Activated T-helper 2 cell treated with anti-CD3 and anti-CD28 coated beads, Interferon-gamma antibody, Interleukin-2, Interleukin-4, amounts not matched to agents 10 μg/mL and 5 μg/mL and 100 μg/mL, durations not matched to agents 14 hours and 24 hours and 36 hours (primary cell): ENCODE measurements at places on chromosomes 7 and 10. TPM values are rescaled to one million over a fixed set of nuclear protein-coding genes. Genes with fewer than 3 reads are reported as not detected.

GRCh38 chr10:112526906-112527305 is 79.9 kb downstream of the VTI1A start:
- H3K4me1 ChIP-seq: peaks cover 28% of the 10 kb centered on the region
- DNase-seq: no peak

Gene HOXA11
- total RNA-seq: not detected in 2 replicates

Gene NRG3
- not detected in 2 replicates for total RNA-seq

Gene ANKIB1
- 50.4 and 55.0 TPM in 2 replicates for total RNA-seq

- H3K36me3 ChIP-seq: peaks cover 27% of the 10 kb centered on the region
- peak overlapping the region; percentile 96 for H3K27ac ChIP-seq
- peak; percentile 16 for DNase-seq
- no peaks in the 10 kb centered on the region for H3K27me3 ChIP-seq
- H3K4me1 ChIP-seq: peaks cover 39% of the 10 kb centered on the region
Observed at GRCh38 chr7:87152897-87153641, 816 bp downstream of the DMTF1 start.

- no peak overlapping the region for H3K27ac ChIP-seq
- peaks cover 14% of the 10 kb centered on the region for H3K27me3 ChIP-seq
- H3K4me1 ChIP-seq: peaks cover 32% of the 10 kb centered on the region
- peaks cover 41% of the 10 kb centered on the region for H3K36me3 ChIP-seq
- no peak overlapping the region for H3K4me3 ChIP-seq
Observed at GRCh38 chr10:110994406-110995086, 75.1 kb downstream of the SHOC2 start.

Gene SPDYE9
- not detected in 2 replicates for total RNA-seq

Gene MYL7
- not detected in 2 replicates for total RNA-seq

DNA sequence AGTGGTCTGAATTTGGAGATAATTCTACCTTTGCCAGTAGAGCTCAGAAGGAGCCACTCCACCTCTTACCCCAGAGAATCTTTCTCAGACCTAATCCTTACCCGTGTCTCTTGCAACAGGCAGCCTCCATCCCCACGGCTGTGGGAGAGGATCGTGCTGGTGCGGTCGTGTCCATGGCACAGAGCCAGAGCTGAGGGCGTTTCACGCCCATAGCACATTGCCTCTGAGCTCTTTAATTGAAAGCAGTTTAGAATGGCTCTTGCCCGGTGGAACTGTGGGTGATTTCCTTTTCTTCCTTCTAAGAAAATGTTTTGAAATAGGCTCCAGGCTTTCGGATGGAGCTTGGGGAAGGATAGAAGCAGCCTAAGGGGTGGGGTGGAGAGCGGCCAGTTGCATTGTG is 41.5 kb downstream of the PRF1 start:
- peaks cover 11% of the 10 kb centered on the region for H3K27me3 ChIP-seq
- H3K36me3 ChIP-seq: no peaks in the 10 kb centered on the region
- H3K27ac ChIP-seq: no peak overlapping the region
- no peak for DNase-seq
- peaks cover 17% of the 10 kb centered on the region for H3K4me1 ChIP-seq

GRCh38 chr10:77193001-77193400 is 444.6 kb downstream of the KCNMA1 start:
- no peaks in the 10 kb centered on the region for H3K4me1 ChIP-seq
- H3K4me3 ChIP-seq: no peak overlapping the region
- H3K36me3 ChIP-seq: no peaks in the 10 kb centered on the region

Gene SLC39A12
- total RNA-seq: not detected in 2 replicates

DNA sequence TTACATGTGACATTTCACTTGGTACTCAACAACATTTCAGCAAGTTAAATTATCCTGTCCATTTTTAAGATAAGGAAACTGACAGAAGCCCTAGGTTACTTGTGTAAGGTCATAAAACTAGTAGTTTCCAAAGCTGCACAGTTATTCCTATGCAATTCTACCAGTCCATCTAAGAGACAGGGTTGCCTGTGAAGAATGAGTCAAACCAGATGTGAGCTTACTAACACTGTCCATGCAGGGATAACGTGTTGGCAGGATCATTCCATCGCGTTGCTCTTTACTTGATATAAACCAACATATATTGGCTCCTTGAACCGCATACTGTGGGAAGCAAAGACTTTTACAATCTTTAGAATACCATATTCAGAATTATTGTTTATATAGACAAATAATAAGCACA is 280.9 kb upstream of the HGF start:
- H3K27ac ChIP-seq: no peak overlapping the region
- H3K36me3 ChIP-seq: no peaks in the 10 kb centered on the region
- H3K4me1 ChIP-seq: no peaks in the 10 kb centered on the region
- H3K4me3 ChIP-seq: no peak overlapping the region

DNA sequence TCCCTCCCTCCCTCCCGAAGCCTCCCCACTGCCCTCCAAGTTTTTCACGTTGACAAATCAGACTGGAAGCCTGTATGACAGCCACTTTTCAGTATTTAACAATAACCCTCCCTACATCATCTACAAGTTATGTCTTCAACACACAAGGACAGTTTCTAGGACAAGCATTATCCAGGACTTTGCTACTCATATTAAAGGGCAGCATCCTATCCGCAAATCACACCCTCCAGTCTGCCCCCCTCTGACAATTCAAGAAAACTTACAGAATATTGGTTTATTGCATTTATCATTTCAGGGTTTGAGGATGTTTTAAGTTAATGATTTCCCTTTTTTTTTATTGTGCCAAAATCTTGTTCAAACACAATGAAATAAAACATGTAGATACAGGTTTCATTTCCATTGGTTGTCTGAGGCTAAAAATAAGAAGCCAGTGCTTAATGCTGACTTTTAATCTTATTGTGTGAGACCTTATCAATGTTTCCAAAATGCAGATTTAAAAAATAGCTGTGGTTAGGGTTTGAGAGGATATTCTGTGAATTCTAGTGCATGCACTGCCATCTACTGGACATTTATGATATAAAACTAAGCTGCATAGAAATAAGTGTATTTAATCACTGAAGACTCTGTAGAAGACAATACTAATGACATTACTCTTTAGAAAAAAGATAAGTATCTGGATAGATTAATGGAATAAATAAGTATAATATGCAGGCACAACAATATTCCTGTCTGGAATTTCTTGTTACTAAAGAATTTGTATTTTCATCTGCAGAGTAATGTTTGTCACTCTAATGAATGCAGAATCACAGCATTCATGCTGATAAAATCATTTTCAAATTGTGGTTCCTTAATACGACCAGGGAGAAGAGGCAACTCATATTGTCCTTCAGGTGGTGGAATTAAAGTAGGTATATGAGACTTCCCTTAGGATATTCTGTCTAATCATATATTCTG is 64.1 kb downstream of the CAV1 start:
- no peak overlapping the region for H3K4me3 ChIP-seq
- peaks cover 25% of the 10 kb centered on the region for H3K4me1 ChIP-seq
- peaks cover 24% of the 10 kb centered on the region for H3K27me3 ChIP-seq
- no peak for DNase-seq
- peak overlapping the region; percentile 54 for H3K27ac ChIP-seq
